ENCODE measurements at places on chromosomes 16 and 17. TPM values are rescaled to one million over a fixed set of nuclear protein-coding genes. Genes with fewer than 3 reads are reported as not detected.

Gene OR1F1
- total RNA-seq: not detected

Gene MMP15
- 35.2 TPM for total RNA-seq

Gene SERPINF2
- 309 TPM for total RNA-seq

Gene PRCD
- not detected for total RNA-seq

Gene USP6
- 0.04 TPM for total RNA-seq

Gene FBXW10
- 0.04 TPM for total RNA-seq

Gene AATF
- total RNA-seq: 53.3 TPM

Gene CACNA1G
- total RNA-seq: 0.02 TPM

Gene TNS4
- 0.58 TPM for total RNA-seq

Gene PLCG2
- total RNA-seq: 0.13 TPM
